ENCODE measurements at places on chromosomes 3 and 15.
A peak's percentile ranks its signal among the peaks of the same experiment; 100 is the strongest.

GRCh38 chr3:85151555-85151954 is 192.8 kb downstream of the CADM2 start:
- no peak for DNase-seq

DNA sequence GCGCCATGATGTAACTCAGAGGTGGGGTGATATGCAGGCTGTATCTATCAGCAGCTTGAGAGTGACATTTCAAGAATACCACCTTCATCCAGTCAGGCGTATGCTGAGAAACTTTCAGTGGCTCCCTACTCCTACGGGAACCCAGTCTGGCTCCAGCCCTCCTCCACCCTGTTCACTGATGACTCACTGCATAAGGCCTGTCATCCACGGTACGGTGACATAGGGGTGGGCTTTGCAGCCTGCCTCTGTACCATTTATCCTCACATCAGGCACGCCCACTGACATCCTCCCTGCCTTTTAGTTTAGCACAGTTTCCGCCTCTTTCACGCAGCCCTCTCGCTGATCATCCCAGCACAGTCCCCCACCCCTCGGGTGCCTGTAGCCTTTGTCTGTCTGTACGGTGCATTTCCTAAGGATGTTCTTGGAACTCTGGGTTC is 11.7 kb downstream of the PXYLP1 start:
- peak; percentile 29 for DNase-seq

- no peak for DNase-seq
Measured at GRCh38 chr3:165827883-165828282, 9.3 kb downstream of the BCHE start.

GRCh38 chr3:55461896-55462295 is 25.2 kb downstream of the WNT5A start:
- peak; percentile 72 for DNase-seq

GRCh38 chr15:48569591-48570302 is 75.8 kb downstream of the FBN1 start:
- DNase-seq, result no peak

- peak; percentile 78 for DNase-seq
Measured at GRCh38 chr3:183291497-183292031, 38.5 kb downstream of the B3GNT5 start.

DNA sequence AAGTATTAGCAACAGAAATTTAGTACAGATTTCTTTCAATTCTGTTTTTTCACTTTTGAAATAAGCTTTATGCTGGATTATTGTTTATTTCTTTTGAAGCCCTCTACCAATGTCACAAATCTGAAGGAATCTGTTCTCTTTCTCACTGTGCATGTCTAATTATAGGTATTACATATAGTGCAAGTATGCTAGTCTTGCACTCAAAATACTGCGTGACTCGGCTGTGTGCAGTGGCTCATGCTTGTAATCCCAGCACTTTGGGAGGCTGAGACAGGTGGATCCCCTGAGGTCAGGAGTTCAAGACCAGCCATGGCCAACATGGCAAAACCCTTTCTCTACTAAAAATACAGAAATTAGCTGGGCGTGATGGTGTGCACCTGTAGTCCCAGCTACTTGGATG is 95.8 kb upstream of the PLAAT1 start:
- DNase-seq, result no peak

- DNase-seq, result no peak
Measured at GRCh38 chr15:69679623-69680228, 227.1 kb downstream of the RPLP1 start.

DNA sequence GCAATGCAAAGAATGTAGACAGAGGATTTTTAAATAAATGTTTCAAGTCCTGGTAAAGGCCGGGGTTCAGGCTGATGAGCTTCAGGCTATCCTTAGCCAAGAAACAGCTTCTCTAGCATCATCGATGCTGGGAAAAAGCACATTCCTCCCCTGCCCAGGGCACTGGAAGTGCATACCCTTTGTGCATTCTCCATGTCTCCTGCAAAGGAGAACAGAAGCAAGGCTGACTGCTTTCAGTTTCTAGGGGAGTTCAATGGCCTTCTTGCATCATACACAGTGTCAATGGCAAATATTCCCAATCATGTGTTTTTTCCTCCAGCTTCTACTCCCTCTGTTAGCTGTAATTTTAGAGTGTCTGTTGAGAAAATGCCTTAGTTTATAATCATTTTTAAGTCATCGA is 59.9 kb downstream of the GPR176 start:
- DNase-seq, result peak; percentile 80

DNA sequence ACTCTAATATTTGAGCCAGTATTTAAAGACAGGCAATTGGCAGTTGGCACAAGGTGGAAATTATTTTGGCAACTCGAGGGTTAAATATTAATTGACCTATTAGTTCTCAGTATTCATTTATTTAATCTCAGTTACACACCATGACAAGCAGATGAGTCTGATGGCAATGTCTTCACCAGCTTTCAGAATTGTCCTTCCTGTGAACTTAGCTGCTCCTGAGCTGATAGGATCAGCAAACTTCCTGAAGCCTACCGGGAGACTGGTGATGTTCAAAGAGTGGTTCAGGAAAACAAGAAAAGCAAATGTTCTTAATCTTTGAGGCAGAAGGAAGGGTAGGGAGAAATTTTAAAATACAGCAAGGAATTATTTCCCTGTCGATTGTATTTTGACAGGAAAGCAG is 522.2 kb downstream of the SOX2 start:
- no peak for DNase-seq

GRCh38 chr15:79539401-79539800 is 107.3 kb downstream of the MINAR1 start:
- DNase-seq, result peak; percentile 47

DNA sequence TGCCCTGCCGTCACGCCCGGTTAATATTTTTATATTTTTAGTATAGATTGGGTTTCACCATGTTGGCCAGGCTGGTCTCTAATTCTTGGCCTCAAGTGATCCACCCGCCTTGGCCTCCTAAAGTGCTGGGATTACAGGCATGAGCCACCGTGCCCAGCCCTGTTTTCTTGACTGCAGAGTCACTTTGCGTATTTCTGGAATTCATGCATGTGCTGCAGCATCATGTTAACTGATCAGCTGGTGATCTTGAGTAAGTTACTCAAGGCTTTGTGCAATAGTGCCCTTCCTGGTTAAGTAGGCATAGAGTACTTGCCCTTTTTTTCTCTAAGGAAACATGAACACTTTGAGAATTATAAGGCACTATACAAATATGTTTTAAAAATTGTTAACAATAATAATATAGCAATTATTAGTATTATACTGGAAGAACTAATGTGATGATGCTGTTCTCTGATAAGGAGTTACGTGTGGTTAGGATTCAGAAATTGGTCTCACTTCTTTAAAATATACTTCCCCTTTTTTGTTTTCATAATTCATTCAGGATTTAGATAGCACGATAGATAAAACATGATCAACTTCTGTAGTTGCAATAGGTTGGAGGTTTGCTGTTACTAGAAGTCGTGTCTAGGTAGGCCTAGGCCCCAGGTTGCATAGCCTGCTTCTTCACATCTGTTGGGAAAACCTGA is 33.6 kb downstream of the GPR171 start:
- DNase-seq, result no peak

DNA sequence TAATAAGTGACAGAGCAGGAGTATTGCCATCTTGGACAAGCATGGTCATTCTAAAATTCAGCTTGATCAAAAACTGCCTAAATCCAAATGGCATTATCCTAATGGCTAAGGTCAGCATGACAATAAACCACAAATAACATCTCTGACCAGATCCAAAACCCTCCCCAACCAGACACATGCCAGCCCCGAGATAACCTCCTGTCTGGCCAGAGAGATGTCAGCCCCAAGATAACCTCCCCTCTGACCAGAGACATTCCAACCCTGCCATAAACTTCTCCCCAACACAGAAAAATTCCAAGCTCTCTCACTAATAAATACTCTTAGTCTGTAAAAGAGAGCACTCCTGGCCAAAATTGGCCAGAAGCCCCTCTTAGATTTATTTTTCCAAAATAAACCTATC is 470.5 kb upstream of the UBE2E2 start:
- DNase-seq, result no peak

DNA sequence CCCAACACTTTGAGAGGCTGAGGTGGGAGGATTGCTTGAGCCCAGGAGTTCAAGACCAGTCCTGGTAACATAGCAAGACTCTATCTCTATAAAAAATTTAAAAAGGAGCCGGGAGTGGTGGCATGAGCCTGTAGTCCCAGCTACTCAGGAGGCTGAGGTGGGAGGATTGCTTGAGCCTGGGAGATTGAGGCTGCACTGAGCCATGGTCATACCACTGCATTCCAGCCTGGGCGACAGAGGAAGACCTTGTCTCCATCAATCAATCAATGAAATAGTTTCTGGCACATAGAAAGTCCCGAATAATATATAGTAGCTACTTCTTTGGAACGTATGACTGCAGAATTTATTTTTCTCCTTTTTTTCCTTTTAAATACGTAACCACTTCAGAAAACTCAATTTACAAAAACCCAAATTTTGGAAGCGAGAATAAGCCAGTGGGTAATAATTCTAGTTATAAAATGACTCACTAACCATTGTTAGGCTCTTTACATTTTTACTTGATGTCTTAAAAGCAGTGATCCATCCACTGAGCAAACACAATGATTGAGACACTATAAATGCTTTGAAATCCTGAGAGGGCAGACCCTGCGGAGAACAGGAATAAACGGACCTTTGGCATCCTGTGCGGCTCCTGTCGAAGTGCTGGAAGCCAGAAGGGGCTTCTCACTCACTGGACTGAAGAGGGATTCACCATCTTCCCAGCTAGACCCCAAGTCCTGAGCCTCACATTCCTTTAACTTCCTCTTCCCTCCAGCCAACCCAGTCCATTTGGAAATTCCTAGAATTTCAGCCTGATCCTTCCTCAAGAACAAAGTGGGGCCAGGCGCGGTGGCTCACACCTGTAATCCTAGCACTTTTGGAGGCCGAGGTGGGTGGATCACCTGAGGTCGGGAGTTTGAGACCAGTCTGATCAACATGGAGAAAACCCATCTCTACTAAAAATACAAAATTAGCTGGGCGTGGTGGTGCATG is 68.4 kb upstream of the MFGE8 start:
- DNase-seq, result peak; percentile 44

DNA sequence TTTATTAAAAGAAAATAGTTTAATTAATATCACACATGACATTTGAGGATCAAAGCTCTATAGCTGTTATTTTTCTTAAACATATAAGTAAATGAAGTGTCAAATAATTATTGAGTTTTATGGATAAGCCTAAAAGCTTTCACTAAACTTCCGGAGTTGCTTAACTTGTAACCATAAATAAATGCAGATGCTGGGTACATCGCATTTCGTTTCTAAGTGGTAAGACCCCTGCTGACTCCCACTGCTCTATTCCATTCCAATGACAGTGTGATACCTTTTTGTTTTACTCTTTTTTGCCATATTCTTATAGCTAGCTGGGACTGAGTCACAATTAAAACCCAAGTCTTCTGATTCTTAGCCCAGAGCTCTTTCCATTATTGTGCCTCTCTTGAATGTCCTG is 411.1 kb downstream of the SOX2 start:
- DNase-seq, result peak; percentile 22

GRCh38 chr15:82871358-82871757 is 61.9 kb downstream of the WHAMM start:
- DNase-seq, result no peak

DNA sequence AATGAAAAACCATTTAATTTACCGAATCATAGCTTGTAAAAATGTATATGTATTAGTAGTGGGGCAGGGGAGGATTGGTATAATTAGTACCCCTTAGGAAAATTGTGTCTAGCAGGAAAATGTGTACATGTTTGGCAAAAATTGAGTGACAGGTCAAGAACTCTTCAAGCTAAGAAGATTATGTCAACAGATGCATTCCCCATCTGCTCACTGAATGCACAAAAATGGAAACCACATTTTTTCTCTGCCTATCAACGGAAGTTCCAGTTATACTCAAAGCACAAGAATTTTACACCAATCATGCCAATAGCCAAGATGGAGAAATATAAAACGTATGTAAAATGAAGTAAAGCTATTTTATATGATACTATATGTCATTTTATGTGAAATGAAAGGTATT is 377.8 kb downstream of the KCNH8 start:
- DNase-seq, result no peak

DNA sequence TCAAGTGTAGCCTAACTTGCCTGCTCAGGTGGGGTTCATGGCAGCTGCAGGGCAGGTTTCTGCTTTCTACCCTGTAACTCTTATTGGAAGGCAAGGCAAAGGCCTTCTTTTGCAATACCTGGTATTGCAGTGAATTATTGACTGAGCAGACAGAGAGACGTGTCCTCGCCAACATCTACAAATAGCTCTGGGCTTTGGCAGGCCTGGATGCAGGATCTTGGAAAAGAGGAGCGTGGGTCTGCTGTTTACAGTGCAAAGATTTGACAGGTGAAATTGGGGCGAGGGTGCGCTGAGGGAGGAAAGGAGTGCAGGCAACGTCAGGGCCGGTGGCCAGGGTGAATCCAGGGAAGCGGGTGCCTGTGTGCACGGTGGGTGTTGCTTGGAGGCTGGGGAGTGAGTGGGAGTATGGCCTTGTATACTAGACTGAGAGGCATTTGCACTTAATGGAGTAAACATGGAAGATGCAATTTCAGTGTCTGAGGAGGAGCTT is 44.5 kb downstream of the ST6GAL1 start:
- DNase-seq, result no peak

Measured in fibroblast of skin of scalp (primary cell).